ENCODE measurements at places on chromosomes 7 and 10. TPM values are rescaled to one million over a fixed set of nuclear protein-coding genes. Genes with fewer than 3 reads are reported as not detected.

DNAJC12 gene
- 4.0 TPM for total RNA-seq

TTYH3 gene
- 17.1 TPM for total RNA-seq

GJC3 gene
- not detected for total RNA-seq

TSPAN12 gene
- 54.9 TPM for total RNA-seq

EDRF1 gene
- total RNA-seq, result 8.6 TPM

CHST15 gene
- total RNA-seq, result 5.4 TPM

SLC39A12 gene
- not detected for total RNA-seq

EBLN1 gene
- not detected for total RNA-seq

PPP1R3C gene
- 212 TPM for total RNA-seq

JMJD1C gene
- total RNA-seq, result 41.3 TPM

ZNF107 gene
- 1.9 TPM for total RNA-seq

MARVELD1 gene
- total RNA-seq, result 8.6 TPM

ZWINT gene
- 0.83 TPM for total RNA-seq

CREB5 gene
- 43.1 TPM for total RNA-seq

IFIT2 gene
- total RNA-seq, result 4.3 TPM

SH2D4B gene
- total RNA-seq, result not detected

TRPV6 gene
- not detected for total RNA-seq

CFTR gene
- total RNA-seq, result 0.19 TPM

CALCR gene
- not detected for total RNA-seq

NPVF gene
- not detected for total RNA-seq

GRID2IP gene
- not detected for total RNA-seq

BAMBI gene
- 46.6 TPM for total RNA-seq

MBLAC1 gene
- 1.5 TPM for total RNA-seq

KIAA1217 gene
- total RNA-seq, result 24.0 TPM

WEE2 gene
- not detected for total RNA-seq

EEF1AKMT2 gene
- total RNA-seq, result 14.6 TPM

TAS2R3 gene
- total RNA-seq, result 0.35 TPM

EIF5AL1 gene
- total RNA-seq, result 0.08 TPM

ERVW-1 gene
- total RNA-seq, result not detected

GRM3 gene
- total RNA-seq, result 0.22 TPM

HNRNPF gene
- total RNA-seq, result 80.8 TPM

SLC18A3 gene
- total RNA-seq, result not detected

SEPHS1 gene
- total RNA-seq, result 30.4 TPM

KDM7A gene
- total RNA-seq, result 11.8 TPM

FKBP6 gene
- total RNA-seq, result not detected

FBXO24 gene
- total RNA-seq, result 0.40 TPM

FGFR2 gene
- total RNA-seq, result 0.19 TPM

PON3 gene
- 0.54 TPM for total RNA-seq

CFAP69 gene
- 3.6 TPM for total RNA-seq

PIK3AP1 gene
- total RNA-seq, result 2.8 TPM

CALHM1 gene
- total RNA-seq, result not detected

PDK4 gene
- 49.0 TPM for total RNA-seq

WDR37 gene
- total RNA-seq, result 28.1 TPM

SEC61G gene
- total RNA-seq, result 102 TPM

UPF2 gene
- total RNA-seq, result 15.2 TPM

DDC gene
- not detected for total RNA-seq

ACTL6B gene
- not detected for total RNA-seq

PSMG3 gene
- total RNA-seq, result 12.1 TPM
